Activated CD8-positive, alpha-beta T cell treated with anti-CD3 and anti-CD28 coated beads, Interleukin-2, amount 10 ng/mL, durations not matched to agents 7 days and 5 days (primary cell): ENCODE measurements at places on chromosomes 6 and 20.

DNA sequence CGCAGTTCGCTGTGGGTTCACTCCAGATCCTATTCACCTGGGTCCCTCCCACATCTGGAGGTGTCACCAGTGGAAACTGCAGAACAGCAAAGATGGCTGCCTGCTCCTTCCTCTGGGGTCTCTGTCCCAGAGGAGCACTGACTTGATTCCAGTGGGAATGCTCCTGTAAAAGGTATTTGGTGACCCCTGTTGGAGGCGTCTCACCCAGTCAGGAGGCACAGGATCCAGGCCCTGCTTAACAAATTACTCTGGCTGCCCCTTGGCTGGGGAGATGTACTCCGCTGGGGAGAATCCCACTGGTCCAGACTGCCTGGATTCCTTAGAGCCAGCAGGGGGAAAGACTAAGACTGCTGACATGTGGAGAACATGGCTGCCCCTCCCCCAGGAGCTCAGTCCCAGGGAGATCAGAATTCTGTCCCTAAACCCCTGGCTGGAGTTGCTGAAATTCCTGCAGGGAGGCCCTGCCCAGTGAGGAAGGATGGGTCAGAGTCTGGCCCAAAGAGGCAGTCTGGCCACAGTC lies 483.0 kb downstream of the CBLN4 start:
- no peak for DNase-seq

DNA sequence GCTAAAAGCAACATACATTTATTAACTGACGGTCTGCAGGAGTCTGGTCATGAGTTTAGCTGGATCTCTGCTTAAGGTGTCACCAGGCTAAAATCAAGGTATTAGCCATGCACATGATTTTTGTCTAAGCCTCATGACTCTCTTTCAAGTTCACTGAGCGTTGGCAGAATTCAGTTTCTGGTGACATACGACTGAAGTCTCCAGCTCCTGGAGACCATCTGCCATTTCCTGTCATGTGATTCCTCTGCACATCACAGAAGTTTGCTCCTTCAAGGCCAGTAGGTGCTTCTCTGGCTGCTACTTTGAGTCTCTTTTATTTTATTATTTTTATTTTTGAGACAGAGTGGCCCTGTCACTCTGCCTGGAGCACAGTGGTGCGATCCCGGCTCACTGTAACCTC lies 148.4 kb upstream of the EYA4 start:
- DNase-seq, result no peak

- no peak for DNase-seq
Measured at GRCh38 chr6:79742030-79742429, 110.9 kb downstream of the SH3BGRL2 start.

DNA sequence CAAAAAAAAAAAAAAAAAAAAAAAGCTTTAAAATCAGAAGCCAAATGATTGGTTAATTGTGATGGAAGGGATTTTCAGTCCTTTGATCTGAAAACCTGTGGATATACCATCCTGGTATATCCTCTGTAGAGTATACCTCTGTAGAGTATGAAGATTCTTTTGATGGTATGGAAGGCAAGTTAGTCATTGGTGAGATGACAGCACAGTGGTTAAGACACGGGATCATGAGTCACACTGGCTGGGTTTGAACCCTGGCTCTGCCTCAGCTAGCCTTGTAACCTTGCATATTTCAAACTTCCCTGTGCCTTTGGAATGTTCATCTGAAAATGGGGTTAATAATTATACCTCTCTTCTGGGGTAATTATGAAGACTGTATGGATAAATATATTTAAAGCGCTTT lies 179.3 kb downstream of the CARMIL1 start:
- no peak for DNase-seq

GRCh38 chr20:39195582-39196021 lies 233.5 kb downstream of the DHX35 start:
- DNase-seq, result peak; percentile 22

- DNase-seq, result no peak
Measured at GRCh38 chr20:48638546-48638945, 189.3 kb downstream of the PREX1 start.

GRCh38 chr6:53342217-53342616 lies 6.5 kb downstream of the ELOVL5 start:
- DNase-seq, result no peak

GRCh38 chr20:48471759-48472408 lies 355.9 kb downstream of the PREX1 start:
- no peak for DNase-seq

- DNase-seq, result no peak
Measured at GRCh38 chr6:159193923-159194322, 24.7 kb downstream of the FNDC1 start.

GRCh38 chr20:50272724-50273446 lies 82.3 kb downstream of the CEBPB start:
- DNase-seq, result no peak

DNA sequence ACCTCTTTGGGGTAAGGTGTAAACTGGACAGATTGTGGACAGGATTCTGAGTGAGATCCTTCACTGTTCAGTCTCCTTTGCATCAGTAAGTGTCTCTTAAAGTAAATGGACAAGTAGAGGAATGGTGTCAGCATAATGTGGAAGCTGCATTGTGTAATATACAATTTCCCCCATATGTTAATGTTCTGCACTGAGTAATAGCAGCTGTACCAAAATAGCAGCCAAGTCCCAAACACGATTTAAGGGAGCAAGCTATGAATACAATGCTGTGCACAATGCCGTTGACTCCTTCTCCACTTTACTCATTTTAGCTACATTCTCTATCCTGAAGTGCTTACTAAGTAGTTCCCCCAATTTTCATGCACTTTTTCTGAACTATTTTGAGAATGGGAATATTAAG lies 21.1 kb upstream of the TRIM26 start:
- no peak for DNase-seq

DNA sequence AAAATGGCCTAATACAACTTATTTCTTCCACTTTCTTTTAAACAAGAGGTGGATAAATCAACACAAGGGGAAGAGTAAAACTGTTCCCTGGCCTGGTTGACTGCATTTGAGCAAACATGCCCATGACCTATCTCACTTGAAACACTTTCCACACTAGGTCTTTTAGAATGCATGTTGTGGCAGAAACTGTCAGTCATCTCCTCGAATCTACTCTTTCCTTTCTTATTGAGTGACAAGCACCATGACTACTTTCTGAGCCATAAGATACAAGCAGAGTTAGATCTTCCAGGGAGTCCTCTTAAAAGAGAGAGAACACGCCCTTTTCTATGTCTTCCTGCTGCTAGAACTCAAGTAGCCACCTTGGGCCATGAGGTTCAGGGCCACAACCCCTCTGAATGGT lies 66.5 kb downstream of the PTPRT start:
- no peak for DNase-seq

- DNase-seq, result no peak
Measured at GRCh38 chr20:43940518-43941225, 26.0 kb downstream of the TOX2 start.

- no peak for DNase-seq
Measured at GRCh38 chr6:168887621-168888020, 366.0 kb downstream of the THBS2 start.

DNA sequence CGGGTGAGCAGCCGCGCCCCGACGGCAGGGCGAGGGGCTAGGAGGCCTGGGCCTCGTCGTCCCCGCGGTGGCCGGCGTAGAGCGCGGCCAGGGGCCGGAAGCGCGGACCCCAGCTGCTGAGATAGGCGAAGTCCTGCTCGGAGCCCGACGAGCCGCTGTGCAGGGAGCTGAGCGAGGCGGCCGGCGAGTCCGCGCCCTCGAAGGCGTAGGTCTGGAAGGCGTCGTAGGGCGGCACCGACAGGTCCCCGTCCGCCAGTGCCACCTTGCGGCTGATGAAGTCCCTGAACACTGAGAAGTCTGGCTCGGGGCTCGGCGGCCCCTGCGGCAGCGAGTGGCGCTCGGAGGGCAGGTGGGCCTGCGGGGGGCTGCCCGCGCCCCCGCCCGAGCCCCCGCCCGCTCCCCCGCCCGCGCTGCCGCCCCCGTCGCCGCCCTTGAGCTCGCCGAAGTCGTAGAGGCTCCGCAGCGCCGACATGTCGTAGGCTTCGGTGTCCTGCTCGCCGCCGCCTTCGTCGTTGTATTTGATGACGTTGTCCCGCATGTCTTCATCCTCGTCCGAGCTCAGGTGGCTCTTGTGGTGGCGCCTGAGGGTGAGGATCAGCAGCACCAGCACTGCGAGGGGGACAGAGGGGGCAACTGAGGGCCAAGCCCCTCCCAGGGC lies 56.5 kb downstream of the CD40 start:
- peak; percentile 77 for DNase-seq

- DNase-seq, result peak; percentile 52
Measured at GRCh38 chr20:24164360-24164759, 175.8 kb upstream of the GGTLC1 start.

GRCh38 chr6:52560462-52560861 lies 16.4 kb downstream of the TRAM2 start:
- DNase-seq, result no peak

GRCh38 chr6:152096863-152097496 lies 289.5 kb downstream of the ESR1 start:
- no peak for DNase-seq

DNA sequence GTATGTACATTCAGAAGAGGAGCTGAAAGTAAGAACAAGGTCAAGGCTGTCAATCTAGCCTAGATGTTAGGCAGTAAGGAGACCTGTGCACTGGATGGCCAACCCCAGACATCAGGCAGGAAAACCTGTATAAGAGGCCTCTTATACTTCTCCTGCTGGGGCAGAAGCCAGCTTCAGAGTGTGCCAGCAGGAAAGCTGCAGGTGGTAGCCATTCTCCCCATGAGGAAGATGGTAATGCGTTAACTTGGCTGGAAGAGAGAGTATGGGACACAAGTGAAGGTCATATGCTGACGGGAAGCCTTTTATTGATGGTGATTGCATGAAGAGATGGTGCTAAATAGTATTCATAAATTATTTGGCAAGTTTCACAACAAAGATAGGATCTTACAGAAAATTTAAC lies 20.6 kb downstream of the NHLRC1 start:
- no peak for DNase-seq

DNA sequence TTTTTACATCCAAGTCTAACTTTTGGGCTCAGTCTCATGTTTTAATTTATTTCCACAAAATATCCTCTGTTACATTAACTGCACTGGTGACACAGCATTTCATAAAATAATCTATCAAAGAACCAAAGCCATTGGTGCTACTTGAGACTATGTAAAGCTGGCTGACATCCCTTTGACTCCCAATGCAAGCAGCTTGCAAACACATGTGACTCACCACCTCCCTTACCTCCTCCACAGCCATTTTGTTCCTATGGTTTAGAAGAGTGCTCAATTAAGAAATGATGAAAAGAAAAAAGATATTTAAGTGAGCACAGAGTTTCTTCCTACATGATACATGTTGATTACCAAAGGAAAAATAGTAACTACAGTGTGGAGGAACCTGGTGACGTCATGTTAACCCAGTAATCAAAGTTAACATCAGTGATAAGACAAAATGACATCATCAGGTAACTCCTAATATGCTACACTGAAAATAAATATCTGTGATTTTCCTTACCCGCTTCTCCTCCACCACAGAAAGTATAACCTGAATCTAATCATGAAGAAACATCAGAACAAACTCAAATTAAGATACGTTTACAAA lies 53.3 kb upstream of the LGSN start:
- no peak for DNase-seq

GRCh38 chr6:46746696-46747095 lies at the start of gene ANKRD66:
Gene ANKRD66, plus strand, starts transcription at chr6:46746933. Its CDS starts 5,016 bp downstream, at chr6:46751949.
- DNase-seq, result no peak

- DNase-seq, result no peak
Measured at GRCh38 chr6:3797231-3798054, 45.9 kb upstream of the PXDC1 start.

DNA sequence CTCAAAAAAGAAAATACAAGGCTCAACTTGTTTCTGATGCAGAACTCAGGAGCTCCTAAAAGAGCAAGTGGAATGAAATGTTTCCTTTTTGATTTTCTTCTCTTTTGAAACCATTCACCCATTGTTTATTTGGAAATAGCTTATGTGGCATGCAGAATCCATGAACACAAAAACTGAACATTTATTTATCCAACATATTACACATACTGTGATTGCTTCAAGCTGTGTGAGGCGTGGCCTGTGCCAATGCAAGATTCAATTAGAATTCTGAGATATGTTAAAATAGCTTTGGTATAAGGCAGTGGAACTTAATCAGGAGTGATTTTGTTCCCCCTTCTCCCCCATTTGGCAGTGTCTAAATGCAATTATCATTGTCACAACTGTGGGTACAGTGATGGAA lies 45.9 kb upstream of the CARMIL1 start:
- no peak for DNase-seq

DNA sequence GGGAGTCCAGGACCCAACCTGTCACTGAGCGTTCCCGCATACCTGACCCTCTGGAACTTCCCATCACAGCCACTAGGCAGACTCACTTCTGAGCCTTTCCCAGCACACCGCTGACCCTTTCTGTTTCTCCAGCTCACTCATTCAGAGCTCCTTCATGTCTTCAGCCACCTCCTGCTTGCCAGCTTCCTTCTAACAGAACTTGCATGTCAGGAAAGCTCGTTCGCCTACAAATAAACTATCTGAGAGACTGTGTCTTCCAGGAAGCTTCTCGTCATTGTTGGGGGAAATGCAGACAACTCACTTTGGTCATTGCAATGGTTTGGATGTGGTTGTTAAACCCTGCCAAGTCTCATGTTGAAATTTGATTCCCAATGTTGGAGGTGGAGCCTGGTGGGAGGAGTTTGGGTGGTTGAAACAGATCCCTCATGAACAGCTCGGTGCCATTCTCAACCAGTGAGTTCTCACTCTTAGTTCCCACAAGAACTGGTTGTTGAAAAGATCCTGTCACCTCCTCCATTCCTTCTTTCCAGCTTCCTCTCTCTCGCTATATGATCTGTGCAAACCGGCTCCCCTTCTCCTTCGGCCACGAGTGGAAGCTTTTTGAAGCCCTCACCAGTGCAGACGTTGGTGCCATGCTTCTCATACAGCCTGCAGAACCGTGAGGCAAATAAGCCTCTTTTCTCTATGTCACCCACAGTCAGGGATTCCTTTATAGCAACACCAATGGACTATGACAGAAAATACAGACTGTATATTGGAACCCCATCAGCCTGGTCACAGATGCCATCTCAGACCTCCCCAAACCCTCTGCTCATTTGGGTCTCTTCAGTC lies 1.4 kb upstream of the MUC21 start:
- no peak for DNase-seq

DNA sequence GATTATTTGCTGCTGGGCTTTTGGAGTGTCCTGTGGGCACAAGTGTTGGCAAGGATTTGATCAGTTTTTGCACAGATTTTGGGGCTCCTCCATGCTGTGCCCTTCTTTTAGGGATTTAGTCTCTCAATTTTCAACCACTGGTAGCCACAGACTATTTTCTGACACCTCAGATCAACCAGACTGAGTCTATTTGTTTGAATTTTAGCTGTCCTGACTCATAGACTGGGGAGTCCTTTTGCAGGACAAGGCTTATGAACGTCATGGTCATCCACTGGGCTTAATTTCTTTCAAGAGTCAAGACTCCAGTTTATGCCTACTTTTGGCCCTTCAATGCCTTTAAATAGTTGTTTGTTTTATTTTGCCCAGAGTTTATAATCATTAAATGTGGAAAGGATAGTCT lies 59.3 kb downstream of the BCKDHB start:
- no peak for DNase-seq

DNA sequence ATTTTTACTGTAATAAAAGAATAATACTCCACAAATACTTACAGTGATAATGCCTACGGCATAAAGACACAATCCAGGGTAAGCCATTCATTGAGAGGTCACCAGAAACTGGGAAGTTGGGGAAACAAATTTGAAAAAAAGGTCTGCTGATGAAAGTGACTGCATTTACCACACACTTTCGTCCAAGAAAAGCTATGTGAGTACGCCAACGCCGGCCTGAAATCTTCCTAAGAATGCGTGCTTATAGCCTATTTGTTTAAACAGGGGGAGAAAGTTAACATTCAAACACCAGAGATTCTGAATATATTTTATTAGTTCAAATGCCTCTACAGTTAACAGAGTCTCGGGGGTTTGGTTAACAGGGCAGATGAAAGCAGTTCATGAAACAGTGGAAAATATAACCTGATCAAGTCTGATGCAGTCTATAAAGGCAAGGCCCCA lies 657 bp upstream of the LTV1 start:
- DNase-seq, result no peak
